NB4 (cell line): ENCODE measurements at places on chromosomes 16 and 17.
A peak's percentile ranks its signal among the peaks of the same experiment; 100 is the strongest.

DNA sequence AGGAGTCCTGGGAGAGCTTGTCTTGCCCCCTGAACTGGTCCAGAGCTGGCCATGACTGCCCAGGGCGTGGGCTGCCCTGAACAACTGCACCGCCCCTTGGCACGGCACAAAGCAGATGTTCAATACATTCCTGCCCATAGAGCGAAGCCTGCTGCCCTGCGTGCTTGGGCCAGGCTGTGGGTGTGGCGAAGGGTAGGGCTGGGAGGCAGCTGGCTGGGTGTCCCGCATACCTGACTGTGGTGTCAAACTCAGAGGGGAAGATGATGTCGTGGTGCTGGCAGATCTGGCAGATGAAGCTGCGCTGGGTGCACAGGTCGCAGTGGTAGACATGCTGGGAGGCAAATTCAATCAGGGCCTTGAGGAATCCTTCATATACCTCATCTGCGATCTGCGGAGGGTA is 124.2 kb upstream of the SMURF2 start:
- DNase-seq, result no peak

GRCh38 chr16:88385831-88386815 is 3.4 kb downstream of the ZNF469 start:
- DNase-seq, result no peak

GRCh38 chr17:5031365-5032082 is 3.7 kb downstream of the SLC52A1 start:
- DNase-seq, result peak; percentile 84

DNA sequence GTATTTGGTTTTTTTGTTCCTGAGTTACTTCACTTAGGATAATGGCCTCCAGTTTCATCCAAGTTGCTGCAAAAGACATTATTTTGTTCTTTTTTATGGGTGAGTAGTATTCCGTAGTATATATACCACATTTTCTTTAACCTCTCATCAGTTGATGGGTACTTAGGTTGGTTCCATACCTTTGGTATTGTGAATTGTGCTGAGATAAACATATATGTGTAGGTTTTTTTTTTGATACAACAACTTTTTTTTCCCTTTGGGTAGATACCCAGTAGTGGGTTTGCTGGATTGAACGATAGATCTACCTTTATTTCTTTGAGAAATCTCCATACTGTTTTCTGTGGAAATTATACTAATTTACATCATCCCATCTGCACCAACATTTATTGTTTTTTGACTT is 6.8 kb downstream of the EFCAB13 start:
- no peak for DNase-seq

GRCh38 chr16:24526701-24527495 is 12.5 kb upstream of the RBBP6 start:
- DNase-seq, result no peak

- DNase-seq, result no peak
Observed at GRCh38 chr16:11884035-11884434, 31.7 kb downstream of the GSPT1 start.
